Stimulated activated CD8-positive, alpha-beta memory T cell treated with anti-CD3 and anti-CD28 coated beads, Interleukin-4, amount 100 ng/mL, for 4 hours (primary cell): ENCODE measurements at places on chromosomes 2 and 18.

- DNase-seq, result peak; percentile 29
Measured at GRCh38 chr2:62197011-62197924, 1.4 kb downstream of the B3GNT2 start.

DNA sequence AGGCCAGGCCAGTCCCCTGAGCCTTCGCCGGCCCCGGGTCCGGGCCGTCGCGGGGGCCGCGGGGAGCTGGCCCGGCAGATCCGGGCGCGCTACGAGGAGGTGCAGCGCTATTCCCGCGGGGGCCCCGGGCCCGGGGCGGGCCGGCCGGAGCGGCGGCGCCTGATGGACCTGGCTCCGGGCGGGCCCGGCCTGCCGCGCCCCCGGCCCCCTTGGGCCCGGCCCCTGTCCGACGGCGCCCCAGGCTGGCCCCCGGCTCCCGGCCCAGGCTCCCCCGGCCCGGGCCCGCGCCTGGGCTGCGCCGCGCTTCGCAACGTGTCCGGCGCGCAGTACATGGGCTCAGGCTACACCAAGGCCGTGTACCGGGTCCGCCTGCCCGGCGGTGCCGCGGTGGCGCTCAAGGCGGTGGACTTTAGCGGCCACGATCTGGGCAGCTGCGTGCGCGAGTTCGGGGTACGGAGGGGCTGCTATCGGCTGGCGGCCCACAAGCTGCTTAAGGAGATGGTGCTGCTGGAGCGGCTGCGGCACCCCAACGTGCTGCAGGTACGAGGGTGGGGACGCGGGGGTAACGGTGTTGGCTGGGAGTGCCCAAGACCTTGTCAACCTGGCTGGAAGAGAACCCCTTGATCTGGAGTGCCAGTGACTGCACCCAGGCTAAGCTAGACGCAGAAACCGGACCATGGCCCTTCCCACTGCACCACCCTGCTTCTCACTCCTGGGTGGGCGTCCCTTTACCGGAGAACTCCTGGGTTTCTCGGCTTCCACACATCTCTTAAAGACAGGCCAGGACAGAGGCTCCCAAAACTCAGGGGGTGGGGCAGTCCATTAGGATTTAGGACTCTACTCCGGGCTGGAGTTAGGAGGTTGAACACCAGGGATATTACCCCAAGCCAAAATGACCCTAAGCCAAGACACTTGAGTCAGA is 739 bp downstream of the PKDCC start:
- DNase-seq, result no peak

DNA sequence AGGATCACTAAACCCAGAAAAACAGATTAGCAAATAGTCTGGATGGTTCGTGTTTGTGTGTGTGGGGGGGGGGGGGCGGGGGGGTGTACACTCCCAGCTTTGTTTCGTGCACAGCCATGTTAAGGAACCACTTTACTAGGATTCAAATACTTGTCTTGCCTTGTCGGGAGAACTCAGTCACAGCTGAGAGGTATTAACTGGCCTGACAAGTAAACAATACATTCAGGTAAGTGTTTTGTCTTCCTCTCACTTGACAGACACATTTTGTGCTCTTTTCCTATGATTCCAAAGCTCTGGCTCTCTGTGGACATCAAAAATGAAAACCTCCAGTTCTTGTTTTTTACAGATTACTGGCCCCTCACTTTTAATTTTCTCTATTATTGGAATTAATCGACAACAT is 173.5 kb downstream of the LRP1B start:
- no peak for DNase-seq

- DNase-seq, result no peak
Measured at GRCh38 chr2:134421556-134422328, 167.9 kb downstream of the MGAT5 start.

GRCh38 chr2:106798826-106799552 is 87.0 kb downstream of the ST6GAL2 start:
- DNase-seq, result no peak

GRCh38 chr2:43105586-43106558 is 120.5 kb downstream of the ZFP36L2 start:
- no peak for DNase-seq

DNA sequence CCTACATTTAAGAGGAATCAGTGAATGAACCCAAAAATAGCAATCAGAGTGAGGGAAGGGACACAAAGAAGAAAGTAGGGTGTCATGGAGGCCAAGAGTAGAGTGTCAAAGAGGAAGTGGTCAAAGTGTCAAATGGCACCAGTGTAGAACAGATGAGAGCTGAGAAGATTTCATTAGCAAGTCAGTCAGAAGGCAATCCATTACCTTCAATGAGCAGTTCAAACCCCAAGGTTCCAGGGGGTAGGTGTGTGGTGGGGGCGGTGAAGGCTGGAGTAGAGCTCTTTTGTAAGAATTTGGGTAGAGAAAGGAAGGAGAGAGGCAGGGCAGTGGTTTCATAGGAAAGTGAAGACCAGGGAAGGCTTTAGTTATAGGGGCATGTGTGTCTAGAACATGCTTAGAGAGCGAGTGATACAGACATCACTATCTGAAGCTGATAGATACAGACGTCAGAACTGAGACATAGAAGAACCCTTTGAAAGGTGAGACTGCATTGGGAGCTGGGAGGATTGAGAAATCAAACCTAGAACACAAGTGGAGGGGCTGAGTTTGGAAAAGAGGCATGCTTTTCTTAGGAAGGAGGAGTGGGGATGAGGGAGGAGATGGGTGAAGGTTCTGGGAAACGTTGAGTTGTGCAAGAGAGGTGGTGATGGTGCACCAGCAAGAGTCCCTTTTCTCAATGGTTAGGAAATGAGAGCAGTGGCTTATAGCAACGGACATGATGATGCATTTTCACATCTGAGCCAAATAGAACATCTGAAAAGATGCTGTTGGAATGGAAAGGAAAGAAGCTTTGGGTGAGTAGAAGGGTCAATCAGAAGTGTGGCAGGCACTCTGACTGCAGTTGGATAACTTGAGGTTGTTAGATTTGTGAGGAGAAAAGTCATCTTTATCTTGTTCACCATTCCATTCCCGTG is 48.9 kb upstream of the IL1RL1 start:
- DNase-seq, result no peak

- no peak for DNase-seq
Measured at GRCh38 chr2:70443078-70443465, 110.6 kb downstream of the TGFA start.

DNA sequence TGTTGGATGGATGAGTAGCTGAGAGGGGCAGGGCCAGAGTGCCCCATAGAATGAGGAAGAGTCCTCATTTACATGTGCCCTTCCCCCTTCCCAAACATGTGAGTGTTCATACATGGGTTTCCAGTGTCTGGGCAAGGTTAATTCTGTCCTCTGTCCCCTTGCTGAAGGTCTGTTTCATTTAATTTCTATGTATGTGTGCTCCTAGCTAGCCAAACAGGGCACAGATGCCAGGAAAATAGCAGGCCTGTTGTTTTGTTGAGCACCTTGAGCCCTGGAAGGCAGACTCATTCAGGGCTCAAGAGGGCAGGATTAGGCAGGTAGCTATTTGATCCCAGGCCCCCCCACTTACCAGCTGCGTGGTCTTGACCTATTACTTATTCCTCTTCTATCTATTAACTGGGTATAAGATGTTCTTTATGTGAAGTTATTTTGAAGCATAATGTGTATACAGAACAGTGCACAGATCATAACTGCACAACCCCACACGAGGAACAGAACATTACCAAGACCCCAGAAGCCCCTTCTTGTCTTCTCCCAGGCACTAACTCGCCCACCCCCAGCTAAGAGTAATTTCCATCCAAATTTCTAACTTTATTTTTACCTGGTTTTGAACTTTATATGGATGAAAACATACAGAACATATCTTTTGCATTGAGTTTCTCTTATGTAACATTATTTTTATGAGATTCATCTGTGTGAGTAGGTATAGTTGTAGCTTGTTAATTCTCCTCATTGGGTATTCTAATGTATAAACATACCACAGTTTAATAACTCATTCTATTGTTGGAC is 164.3 kb downstream of the RPIA start:
- DNase-seq, result no peak

GRCh38 chr2:173822889-173823542 is 142.2 kb downstream of the SP3 start:
- no peak for DNase-seq

DNA sequence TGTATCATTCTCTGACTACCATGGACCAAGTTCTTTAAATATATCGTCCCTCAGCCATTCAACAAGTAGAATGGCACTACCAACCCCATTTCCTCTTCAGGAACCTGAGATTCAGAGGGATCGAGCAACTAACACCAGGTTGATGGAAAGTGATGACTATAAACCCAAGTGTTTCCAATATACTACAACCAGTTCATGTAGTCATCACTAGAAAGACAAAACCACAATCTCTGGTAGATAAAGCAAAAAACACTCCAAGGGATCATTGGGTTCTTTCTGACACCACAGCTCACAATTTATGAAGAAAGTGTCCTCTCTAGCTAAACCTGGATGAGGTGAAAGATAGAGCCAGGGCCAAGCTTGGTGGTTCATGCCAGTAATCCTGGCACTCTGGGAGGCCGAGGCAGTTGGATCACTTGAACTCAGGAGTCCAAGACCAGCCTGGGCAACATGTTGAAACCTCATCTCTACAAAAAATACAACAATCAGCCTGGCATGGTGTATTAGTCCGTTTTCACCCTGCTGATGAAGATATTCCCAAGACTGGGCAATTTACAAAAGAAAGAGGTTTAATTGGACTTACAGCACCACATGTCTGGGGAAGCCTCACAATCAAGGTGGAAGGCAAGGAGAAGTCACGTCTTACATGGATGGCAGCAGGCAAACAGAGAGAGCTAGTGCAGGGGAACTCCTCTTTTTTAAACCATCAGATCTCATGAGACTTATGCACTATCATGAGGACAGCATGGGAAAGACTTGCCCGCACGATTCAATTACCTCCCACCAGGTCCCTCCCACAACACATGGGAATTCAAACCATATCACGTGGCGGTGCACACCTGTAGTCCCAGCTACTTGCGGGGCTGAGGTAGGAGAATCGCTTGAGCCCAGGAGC is 2.2 kb downstream of the CD226 start:
- DNase-seq, result no peak

GRCh38 chr2:23524261-23524706 is 139.3 kb downstream of the KLHL29 start:
- DNase-seq, result no peak

- DNase-seq, result no peak
Measured at GRCh38 chr2:78418021-78418420, 607.5 kb upstream of the REG3G start.

GRCh38 chr18:76981396-76981968 is 151.1 kb downstream of the MBP start:
- no peak for DNase-seq

DNA sequence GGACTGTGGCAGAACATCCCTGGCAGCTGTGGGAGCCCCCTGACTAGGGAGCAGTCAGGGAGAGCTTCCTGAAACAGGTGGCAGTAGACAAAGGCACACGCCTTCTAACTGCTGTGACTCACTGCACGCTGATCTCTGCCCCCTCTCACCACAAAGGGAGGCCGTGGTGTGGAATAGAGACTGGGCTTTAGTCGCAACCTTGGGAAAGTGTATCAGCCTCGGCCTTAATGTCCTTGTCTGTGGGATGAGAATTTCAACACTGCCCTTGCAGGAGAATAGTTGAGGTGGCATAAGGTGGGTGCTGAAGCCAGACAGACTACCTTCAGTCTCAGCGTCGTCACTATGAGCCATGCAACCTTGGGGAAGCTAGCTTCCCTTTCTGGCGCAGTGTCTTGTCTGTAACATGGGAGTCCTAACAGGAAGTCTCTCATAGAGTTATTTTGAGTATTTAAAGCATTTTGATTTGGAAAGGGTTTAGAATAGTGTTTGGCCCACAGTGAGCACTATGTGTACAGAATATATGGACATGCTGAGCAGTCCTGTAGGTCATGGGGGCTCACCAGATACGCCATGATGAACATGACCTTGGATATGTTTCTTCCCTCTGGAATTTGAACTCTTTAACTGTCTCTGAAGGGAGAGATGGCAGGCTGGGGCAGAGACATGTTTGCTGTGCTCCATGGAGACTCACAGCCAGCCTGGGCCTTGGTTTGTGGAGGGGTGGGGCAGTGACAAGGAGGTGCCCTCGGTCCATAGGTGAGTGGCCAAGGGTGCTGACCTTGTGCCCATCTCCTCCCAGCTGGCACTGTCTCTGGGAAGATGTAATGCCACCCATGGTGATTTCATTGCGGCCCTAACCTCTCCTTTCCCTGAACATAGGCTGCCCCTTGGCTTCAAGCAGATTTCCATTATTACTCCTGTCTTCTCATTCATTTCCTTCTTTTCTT is 29.5 kb upstream of the SMAD7 start:
- DNase-seq, result no peak

GRCh38 chr2:151928380-151928779 is 100.2 kb upstream of the ARL5A start:
- DNase-seq, result no peak

GRCh38 chr2:32697156-32697555 is 69.3 kb downstream of the TTC27 start:
- no peak for DNase-seq

- no peak for DNase-seq
Measured at GRCh38 chr2:98149333-98149697, 62.3 kb downstream of the VWA3B start.

DNA sequence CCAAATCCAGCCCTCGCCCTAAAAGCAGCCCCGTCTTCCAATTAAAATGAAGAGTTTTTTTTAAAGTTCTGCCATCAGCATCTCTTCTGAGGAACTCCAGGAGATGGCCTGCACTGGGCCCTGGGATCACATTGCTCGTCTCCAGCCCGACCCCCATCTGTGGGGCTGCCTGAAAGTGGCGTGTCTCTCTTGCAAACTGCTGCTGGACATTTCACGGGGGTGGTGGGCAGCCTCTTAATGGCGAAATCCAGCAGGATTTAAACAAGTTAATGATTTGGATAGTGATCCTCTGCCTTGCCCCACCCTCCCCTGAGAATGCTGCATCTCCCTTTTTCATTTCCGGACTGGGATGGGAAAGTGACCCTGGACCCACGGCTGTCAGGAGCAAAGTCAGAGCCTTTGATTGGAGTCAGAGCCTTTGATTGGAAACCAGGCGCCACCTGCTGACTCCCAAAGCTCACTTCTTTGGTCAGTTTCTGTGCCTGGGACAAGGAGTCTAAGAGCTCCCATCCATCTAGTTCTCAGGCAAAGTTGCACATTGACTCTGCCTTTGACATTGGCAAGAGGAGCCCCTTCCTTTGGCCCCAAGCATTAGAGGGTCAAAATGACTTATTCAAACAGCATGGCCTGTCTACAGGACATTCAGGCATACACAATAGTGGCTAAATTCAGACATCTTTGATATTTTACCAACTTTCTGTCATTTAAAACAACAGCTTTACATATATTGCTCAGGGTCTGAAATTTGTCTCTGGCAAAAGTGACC is 155.2 kb downstream of the SH3BP4 start:
- DNase-seq, result no peak

DNA sequence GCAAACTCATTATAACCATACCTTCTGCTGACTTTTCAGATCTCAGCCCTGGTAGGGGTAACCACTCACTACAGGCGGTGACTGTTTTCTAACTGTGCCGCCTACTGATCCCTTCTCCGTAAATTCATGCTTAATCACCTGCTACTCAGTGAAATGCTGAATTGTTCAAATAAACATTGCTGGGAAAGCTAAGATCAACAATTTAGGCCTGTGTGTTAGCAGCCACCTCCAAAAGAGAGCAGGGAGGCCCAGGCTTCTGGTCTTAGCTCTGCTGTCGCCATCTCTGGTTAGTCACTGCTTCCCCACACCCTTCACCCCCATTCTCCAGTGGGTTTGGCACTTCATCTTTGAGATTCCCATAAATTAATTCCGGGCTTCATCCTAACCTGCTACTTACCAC is 21.8 kb upstream of the NT5C1B start:
- DNase-seq, result no peak

GRCh38 chr2:154195644-154196195 is 324.0 kb downstream of the GALNT13 start:
- DNase-seq, result no peak
